ENCODE measurements at places on chromosomes 1 and 21.

- no peak for DNase-seq
Measured at GRCh38 chr1:93905734-93906133, 3.5 kb downstream of the GCLM start.

GRCh38 chr1:114828251-114828650, 26.4 kb upstream of the SYCP1 start:
- no peak for DNase-seq

GRCh38 chr1:28755701-28756100, 19.0 kb downstream of the YTHDF2 start:
- DNase-seq, result no peak

DNA sequence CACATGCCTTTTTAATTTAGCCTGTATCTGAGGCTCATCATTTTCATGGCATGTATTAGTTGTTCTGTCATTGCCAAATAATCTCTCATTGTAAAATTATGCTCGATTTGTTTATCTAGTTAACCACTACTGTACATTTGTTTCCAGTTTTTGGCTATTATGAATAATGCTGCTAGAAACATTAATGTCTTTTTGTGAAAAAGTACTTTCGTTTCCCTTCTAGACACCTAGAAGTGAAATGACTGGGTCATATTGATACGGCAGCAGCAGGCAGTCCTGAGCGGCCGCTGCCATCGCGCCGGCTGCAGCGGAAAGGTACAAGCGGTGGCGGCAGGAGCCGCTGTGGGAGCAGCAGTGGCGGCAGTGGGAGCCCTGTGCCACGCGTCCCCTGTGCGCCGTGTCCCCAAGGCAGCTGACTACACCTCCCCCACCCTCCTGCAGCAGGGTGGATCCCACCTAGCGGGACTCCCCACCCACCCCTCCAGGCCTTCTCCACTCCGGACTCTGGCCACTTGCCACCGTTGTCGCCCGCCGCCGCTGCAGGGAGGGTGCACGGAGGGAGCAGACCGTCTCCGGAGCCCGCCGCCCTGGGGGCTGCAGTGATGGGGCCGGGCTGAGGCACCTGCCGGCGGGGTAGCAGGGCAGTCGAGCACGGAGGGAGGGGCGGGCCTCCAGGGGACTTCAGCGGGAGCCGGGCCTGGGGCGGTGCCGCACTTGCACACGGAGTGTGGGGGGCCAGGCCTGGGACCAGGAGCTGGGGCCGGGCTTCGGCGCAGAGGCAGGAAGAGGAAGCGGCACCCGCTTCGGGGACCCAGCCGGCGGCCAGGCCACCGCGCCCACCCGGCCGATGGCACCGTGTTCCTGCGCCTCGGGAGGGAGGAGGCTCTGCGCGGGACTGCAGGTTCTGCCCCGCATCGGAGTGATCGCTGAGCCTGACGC, 66.8 kb upstream of the RGS7 start:
- peak; percentile 5 for DNase-seq

DNA sequence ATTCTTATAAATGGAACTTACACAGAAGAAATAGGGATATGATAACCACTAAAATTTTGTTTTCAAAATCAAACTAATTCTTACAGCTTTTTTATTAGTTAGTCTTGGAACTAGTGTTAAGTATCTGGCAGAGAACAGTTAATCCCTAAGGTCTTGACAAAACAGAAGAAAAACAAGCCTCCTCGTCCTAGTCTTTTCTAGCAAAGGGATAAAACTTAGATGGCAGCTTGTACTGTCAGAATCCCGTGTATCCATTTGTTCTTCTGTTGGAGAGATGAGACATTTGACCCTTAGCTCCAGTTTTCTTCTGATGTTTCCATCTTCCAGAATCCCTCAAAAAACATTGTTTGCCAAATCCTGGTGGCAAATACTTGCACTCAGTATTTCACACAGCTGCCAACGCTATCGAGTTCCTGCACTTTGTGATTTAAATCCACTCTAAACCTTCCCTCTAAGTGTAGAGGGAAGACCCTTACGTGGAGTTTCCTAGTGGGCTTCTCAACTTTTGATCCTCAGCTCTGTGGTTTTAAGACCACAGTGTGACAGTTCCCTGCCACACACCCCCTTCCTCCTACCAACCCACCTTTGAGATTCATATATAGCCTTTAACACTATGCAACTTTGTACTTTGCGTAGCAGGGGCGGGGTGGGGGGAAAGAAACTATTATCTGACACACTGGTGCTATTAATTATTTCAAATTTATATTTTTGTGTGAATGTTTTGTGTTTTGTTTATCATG, 42.3 kb upstream of the LAMC2 start:
- no peak for DNase-seq

DNA sequence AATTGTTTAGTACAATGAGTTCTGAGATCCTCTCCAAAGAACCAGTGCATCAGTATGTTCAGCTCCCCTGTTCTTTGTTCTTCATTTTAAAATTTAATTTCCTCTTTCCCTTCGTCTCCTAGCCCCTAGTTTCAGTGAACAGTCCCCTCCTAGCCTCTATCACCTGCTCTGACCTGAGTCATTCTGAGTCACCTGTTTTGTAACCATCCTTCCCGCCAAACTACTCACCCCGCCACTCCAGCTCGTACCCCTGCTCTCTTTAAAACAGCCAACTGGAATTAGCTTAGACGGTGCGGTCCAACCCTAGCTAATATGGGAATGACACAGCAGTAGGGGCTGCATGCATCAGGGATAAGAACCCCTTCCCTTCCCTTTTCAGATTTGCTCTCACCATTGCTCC, 16.8 kb upstream of the ERVH48-1 start:
- DNase-seq, result no peak

GRCh38 chr1:210686841-210687240, 358.1 kb downstream of the HHAT start:
- no peak for DNase-seq

DNA sequence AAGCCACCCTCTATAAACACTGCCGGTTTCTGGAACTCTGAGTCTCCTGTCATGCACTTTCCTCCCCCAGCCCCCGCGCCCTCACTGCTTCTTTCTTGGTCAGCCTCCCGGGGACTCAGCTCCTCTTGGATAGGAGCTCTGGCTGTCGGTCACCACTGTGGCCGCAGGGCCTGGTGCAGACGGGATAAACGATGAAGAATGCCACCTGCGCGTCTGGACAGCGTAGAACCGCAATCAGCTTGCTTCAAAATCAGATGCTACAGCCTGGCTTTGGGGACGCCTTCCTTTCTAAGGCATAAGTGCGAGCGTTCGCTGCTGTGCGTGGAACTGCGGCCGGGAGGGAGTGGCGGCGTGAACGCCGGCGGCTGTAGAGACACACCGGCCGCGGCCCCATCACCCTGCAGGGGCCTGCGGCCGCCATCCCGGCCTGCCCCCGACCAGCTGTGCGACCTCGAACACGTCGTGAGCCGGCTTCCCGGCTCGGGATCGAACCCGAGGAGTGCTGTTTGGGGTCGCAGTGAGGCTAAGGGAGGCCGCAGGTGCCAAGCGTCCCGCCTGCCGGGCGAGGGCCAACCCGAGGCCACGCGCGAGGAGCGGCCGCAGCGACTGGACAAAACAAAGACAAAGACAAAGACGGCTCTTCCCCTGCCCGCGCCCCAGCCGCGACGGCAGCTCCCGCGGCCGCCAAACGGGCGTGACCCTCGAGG, 688 bp downstream of the PTTG1IP start:
- no peak for DNase-seq

DNA sequence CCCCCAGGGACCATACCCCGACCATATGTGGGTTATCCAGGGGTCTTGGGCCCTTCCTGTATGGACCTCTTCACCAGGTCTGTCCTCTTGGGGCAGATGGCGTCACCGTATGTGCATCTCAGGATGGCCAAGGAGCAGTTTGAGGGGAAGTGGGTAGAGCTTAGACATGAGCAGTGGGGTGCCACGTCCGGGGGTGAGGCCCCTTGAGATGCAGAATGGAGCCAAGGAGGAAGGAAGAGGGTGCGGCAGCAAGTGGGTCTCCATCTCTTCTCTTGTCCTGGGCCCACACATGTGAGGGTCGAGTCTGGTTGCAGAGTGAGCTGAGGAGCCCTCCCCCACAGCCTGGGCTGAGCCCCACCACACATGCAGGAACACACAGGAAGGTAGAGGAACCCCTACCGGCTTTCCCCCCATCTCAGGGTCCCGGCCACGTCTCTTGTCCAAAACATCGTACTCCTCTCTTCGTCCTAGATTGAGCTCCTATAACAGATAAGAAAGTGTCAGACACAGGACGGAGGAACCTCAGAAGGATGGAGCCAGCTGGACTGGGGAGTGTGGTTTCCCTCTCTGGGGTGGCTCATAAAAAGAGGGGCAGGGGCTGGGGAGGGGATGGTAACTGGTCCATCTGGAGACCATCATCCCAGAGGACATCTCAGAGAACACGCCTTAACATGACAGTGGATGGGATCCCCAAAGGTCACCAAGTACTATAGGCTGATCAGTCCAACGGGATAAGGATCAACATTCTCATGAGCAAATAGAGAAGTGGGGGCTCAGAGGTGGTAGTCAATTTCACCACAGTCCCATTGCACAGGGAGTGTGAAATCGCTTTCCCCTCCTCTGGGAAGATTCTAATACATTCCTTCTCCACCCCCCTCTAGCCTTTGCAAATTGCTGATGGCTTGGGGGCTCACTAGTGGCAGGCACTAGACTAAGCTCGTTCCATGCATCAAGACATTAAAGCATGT, 79.9 kb downstream of the CD247 start:
- DNase-seq, result no peak

DNA sequence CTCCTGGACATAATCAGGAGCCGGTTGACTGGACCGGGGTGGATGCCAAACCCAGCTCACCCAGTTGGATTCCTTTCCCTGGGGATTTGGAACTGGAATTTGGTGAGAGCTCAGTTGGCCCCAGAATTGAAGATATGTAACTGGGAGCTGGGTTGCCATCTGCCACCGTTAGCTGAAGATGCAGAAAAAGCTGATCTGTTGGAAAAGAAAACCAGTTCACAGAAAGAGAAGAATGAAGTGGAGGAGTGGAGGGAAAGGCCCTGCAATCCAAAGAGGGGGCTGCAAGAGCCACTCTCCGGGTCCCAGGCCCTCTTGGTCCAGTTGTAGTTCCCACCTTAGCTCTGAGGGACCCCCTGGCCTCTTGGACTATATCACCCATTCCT, 16.0 kb downstream of the TEX35 start:
- no peak for DNase-seq

- no peak for DNase-seq
Measured at GRCh38 chr1:41313661-41314131, 47.5 kb upstream of the FOXO6 start.

GRCh38 chr1:174998569-174999215, 1.1 kb upstream of the CACYBP start:
- DNase-seq, result peak; percentile 78

DNA sequence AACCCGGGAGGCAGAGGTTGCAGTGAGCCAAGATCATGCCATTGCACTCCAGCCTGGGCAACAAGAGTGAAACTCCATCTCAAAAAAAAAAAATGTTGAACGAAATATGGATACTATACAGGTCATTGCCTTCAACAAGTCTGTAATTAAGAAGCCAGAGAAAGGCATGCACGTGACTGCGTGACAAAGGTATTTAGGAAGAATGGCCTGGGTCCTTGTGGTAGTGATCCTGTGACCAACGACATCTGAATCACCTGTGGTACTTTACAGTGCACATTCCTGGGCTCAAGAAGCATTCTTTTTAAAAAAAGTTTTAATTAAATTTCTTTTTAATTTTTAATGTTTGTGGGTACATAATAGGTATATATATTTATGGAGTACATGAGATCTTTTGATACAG, 115.0 kb downstream of the GREM2 start:
- DNase-seq, result no peak

DNA sequence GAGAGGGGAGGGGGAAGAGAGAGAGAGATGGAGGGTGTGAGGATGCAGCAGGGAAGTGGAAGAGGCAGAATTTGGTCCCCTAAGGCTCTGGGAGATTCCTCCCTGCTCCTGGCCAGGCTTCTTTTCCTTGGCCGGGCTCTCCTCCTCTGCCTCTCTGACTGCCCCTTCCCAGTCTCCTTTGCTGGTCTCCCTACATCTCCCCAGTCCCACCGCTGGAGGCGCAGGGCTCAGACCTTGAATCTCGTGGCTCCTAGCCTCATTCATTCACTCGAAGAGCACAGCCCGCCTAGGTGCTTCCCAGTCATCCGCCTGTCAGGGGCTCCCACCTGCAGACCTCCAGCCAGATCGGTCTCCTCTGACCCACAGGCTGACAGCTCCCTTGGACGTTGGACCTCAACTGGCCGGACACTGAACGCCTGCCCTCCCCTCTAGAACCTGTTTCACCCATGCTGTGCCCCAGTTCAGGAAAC, 76.5 kb downstream of the VWA5B1 start:
- no peak for DNase-seq

DNA sequence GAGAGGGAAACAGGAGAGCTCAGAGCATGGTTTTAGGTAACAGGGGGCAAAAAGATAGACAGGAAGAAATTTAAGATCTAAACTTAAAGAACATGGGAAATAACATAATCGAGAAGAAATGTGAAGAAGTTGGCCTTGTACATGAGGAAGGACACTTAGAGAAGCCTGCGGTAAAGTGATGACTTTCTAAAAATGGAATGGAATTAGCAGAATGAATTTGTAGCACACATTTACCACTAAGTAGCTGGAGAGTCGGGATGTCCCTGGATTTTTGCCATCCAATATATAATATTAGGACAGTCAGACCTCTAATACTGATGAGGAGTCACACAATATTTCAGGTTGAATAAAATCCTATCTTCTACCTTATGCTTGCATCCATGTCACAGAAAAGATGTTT, 77.7 kb upstream of the C1orf87 start:
- no peak for DNase-seq

- peak; percentile 53 for DNase-seq
Measured at GRCh38 chr1:6359216-6360116, 34.1 kb downstream of the ACOT7 start.

DNA sequence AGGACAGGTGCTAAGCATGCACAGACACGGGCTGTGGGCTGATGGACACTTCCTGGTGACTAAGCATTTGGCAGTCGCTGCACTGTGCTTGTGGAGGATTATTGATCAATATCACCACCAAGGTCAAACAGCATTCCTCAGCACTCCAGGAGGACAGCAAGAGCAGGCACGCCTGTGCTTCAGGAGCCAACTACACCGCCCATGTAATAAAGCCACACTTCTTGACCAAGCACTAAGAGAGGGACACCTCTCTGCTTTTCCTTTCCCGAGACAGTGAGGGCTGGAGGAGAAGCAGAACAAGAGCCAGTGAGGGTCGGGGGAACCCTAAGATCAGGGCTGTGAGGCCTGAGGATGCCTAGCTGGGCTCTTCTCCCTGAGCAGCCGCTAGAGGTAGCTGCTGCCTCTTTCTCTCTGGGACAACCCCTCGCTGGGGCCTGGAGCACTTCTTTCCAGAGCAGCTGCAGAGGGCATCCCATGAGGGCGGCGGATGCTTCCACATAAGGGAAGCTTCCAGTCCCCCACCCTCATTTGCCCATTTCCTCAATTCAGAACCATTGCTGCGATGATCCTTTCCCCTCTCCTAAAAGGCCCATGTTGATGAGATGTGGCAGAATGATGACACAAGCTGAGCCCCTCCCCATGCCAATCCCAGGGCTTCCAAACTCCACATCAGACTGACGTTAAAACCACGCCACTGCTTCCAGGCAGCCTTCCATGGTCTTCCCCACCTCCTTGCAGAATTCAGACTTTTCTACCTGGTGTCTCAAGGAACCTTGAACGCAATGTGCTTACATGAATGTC, 19.1 kb downstream of the RAB7B start:
- DNase-seq, result no peak
